ENCODE measurements at places on chromosomes 3 and 15. TPM values are rescaled to one million over a fixed set of nuclear protein-coding genes. Genes with fewer than 3 reads are reported as not detected.

Gene LTK
- total RNA-seq, result not detected

Gene ATP13A5
- total RNA-seq, result not detected

Gene ARPP19
- 94.2 TPM for total RNA-seq

Gene CD86
- total RNA-seq, result not detected

Gene ANKRD34C
- total RNA-seq, result 0.29 TPM

Data from HT1080 (cell line).